Activated CD4-positive, CD25-positive, alpha-beta regulatory T cell treated with anti-CD3 and anti-CD28 coated beads, Interleukin-2, amount 50 U/mL, for 72 hours (primary cell): ENCODE measurements at places on chromosomes 1 and 21.

DNA sequence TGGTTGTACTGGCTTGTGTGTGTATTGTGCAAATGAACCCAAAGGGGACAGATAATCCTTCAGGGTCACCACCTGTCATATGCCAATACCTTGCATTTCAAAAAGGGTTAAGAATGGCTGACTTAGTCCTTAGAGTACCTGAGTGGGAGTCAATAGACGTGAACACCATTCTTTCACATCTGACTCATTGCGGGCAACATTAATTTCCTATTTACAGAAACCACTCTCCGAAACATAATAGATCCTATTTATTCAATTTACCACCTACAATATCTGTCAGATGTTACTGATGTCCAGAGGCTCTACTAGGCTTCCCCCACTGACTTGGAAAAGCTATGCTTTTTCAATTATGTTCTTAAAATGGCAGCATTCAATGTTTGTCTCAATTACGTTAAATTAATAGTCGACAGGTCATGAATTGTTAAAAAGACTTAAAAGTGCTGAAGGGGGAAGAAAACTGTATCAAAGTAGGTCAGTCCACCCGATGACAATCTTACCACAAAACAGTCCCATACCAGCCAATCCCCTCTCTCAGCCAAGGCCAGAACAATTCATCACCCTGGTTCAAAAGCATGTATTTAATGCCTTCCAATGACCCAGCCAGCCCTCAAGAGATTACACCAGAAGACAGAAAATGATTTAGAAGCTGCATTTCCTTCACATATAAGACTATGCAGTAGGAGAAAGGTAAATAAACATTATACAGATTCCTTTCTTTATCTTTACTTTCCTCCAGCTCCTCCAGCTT lies 48.6 kb upstream of the PLA2G2C start:
- DNase-seq: no peak

- no peak for DNase-seq
Measured at GRCh38 chr1:68321084-68321685, 88.9 kb upstream of the WLS start.

- DNase-seq: no peak
Measured at GRCh38 chr1:84078108-84078841, 65.8 kb upstream of the PRKACB start.

GRCh38 chr1:76005765-76006164 lies 68.8 kb upstream of the ST6GALNAC3 start:
- DNase-seq: no peak

- DNase-seq: no peak
Measured at GRCh38 chr1:116868385-116868784, 41.3 kb upstream of the PTGFRN start.

GRCh38 chr1:101130673-101131072 lies 105.1 kb upstream of the DPH5 start:
- no peak for DNase-seq

DNA sequence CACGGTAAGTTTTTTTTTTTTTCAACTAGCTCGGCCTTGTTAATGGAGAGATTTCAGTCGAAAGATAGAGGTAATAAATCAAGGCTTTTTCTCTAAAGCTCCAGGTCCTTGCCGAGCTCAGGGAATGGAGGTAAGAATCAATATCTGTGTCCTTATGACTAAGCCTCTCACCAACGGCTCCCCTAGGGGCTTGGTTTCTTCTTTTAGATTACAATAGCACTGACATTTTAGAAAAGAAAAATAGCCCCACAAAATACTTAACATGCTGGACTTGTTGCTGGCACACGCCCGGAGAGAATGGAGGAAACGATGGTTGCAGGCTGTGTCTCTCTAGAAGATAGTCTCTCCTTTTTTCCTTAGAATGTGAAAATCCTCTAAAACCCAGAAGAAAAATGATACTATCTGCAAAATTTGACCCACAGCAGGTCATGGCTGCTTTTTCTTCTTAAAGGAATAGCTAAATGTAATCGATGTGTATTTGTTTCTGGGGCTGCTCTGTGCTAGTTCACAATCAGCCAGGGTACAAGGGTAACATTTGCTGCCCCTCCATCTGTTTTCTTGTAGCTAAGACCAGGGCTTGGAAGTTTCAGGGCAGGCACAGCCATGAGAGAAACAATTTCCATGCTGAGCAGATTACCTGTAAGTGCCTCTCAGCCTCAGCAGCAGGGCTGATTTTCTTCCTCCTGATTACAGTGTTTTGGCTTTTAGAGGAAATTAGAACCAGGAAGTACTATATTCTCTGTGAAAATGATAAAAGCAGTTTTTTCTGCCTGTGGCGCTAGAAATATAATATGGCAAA lies 86.2 kb upstream of the GNG12 start:
- no peak for DNase-seq

DNA sequence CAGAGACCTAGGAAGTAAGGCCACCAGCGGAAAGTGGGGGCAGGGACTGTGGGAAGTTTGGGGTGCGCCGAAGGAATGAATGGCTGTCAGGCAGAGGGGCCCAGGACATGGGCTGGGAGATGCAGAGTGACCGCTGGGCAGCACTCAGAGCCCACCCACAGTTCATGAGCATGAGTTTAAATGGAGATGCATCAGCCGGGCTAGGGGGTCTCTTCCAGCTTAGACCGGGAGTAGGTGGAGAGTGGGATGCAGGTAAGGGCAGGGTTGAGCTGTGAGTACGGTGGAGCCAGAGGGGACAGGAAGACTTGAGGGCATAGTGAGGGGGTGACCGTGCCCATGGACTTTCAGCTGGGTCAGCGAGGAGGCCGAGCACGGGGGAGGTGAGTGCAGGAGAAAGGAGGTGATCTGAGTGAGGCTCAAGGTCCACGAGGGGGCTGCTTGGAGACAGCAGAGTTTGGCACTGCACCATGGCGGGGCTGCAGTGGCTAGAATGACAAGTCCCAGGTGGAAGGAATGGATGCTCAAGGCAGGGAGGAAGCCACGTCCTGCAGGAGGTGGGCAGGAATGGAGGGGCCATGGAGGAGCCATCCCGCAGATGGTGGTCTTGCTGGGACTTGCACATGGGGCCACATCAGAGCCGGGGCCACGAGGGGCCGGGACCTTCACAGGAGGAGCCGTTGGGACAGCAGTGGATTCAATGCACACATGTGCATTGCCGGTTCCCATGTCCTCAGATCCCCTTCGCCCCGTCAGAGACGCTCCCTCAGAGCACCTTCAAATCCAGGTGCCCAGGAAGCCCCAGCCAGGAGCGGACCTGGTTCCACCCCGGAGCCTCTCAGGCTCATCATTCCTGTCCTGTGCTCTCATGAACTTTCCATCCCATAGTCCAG lies 34.9 kb downstream of the UBASH3A start:
- DNase-seq: no peak

GRCh38 chr1:220067269-220068204 lies 21.2 kb upstream of the EPRS1 start:
- DNase-seq: no peak

- DNase-seq: no peak
Measured at GRCh38 chr1:3499611-3500010, 45.1 kb downstream of the ARHGEF16 start.

DNA sequence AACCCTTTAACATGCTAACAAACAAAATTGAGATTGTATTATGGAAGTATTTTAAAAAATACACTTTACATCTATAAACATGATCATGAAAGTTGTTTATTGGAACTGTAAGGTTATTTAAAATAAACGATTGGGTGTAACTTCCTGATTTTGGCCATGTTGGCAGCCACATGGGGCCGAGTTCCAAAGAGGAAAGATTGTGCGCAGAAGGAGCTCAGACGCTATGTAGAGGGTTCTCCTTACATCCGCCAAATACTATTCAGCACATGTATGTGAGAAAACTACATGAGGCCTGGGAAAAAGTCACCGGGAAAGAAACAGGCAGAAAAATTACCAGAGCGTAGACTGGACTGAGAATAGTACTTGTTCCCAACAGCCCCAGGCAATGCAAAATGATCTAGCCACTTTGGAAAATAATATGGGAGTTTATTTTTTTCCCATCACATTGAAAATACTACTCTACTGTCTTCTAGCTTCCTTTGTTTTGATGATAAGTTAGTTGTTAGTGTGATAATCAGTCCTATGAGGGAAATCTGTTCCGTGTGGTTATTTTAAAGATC lies 35.7 kb upstream of the B3GALT2 start:
- DNase-seq: no peak

- DNase-seq: no peak
Measured at GRCh38 chr1:229058729-229059128, 212.2 kb upstream of the RAB4A start.

DNA sequence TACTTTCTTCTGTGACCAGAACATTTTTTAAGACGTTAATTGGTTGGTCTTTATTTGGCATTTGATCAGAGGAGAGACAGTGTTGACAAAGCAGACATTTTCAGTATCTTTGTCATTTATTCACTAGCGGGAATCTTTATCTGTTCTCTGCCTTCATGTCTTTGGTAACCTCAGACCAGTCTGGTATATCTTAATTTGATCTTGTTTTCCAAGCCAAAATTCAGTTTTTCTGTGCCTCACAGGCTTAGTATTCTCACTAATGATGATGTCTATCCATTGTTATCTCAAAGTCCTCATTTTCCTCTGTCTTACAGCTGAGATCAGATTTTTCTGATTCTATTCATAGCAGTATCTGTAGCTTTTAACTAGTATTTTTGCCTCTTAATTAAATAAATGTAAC lies 158.7 kb downstream of the GPR52 start:
- DNase-seq: no peak

GRCh38 chr1:27885621-27886352 lies 13.4 kb downstream of the THEMIS2 start:
- no peak for DNase-seq

GRCh38 chr1:204821924-204822323 lies 48.7 kb upstream of the NFASC start:
- DNase-seq: no peak

- DNase-seq: no peak
Measured at GRCh38 chr1:51843948-51844347, 34.6 kb downstream of the NRDC start.

GRCh38 chr1:117271129-117271528 lies 60.4 kb upstream of the VTCN1 start:
- no peak for DNase-seq

DNA sequence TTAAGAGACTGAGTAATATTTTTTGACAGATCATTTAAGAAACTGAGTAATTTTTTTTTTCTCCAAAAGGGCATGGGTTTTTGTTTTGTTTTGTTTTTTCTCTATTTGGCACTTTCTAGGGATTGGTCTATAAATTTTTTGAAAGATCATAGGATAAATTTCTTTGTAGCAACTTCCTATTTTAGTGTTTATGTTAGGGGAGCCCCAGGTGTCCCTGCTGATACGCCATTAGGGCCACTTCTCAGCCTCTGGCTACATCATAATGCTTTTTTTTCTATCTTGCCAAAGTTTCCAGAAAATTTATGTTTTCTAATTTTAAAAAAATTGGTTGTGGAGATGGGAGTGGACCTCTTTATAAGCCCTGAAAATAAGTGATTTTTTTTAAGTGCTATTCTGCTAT lies 2.6 kb downstream of the GABPA start:
- no peak for DNase-seq

GRCh38 chr1:227887697-227888403 lies 59.9 kb downstream of the WNT9A start:
- peak; percentile 43 for DNase-seq

DNA sequence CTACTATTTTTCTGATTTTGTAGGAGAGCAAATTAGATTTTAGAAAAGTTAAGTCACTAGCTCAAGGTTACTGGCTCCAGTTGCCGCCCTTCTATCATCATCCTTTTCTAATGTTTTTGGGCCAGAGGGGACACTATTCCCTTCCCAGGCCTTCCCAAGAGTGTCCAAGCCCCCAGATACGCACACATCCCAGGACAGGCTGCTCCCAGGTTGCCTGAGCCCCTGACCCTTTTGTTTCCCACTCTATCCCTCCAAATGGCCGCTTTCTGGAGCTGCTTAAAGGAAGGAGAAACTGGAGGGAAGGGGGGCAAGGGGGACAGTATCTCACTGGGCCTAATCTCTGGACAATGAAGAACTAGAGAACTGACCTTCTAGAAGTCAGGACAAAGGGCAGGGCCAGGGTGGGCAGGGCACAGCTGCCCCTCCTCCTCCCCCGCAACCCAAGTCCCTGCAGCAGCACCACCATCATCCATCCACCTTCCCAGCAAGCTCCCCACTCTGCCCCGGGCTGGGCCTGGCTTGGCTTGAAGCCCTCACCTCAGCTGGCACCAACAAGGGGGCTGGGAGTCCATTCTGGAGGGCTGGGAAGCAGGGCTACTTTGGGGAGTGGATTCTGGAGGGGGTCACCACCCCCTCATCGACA lies 1.1 kb upstream of the MAP7D1 start:
- no peak for DNase-seq

- DNase-seq: no peak
Measured at GRCh38 chr1:78676347-78676982, 26.8 kb downstream of the IFI44 start.

DNA sequence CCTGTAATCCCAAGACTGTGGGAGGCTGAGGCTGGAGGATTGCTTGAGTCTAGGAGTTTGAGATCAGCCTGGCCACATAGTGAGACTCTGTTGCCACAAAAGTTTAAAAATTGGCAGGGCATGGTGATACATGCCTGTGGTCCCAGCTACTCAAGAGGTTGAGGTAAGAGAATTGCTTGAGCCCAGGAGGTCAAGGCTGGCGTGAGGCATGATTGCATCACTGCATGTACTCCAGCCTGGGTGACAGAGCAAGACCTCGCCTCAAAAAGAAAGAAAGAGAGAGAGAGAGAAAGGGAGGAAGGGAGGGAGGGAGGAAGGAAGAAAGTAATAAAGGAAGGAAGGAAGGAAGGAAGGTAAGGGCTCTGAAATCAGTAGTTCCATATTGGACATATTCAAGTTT lies 25.0 kb downstream of the GLUL start:
- no peak for DNase-seq

GRCh38 chr1:236009191-236009590 lies 55.7 kb downstream of the NID1 start:
- DNase-seq: no peak

DNA sequence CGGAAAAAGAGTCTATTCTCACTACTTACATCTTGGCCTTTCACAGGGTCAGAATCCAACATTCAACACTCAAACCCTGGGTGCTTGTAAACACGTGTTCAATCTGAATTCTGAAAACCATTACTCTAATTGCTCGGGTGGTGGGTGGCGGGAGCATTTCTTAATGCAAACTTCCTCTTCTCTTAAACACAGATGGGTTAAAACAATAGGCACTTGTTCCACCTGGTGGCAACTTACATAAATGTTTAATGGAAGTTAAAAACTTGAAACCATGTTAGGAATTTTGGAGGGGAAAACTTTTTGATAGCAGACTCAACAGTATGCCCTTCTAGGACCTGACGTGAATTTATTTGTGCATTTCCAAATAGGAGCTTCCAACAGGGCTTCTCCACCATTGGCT lies 23.4 kb upstream of the TDRD10 start:
- no peak for DNase-seq

DNA sequence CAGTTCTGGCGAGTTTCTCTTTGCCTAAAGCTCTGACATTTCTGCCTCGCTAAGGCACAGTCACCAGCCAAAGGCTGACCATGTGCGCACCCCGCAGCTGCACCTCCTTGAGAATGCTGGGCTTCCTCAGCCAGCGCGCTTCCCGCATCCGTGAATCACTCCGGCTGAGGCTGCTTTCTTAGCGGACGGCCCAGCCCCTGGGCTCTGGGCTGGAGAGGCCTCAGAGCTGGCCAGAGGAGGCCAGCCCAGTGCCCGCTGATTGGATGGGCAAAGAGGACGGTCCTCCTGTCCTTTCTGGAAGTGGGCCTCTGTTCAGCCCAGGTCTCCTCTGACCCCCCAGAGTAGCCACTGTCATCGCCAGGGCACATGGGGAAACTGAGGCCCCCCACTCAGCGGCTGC lies 56.1 kb downstream of the PRDM16 start:
- no peak for DNase-seq

GRCh38 chr1:245926888-245927287 lies 580.2 kb downstream of the SMYD3 start:
- no peak for DNase-seq
